ENCODE measurements at places on chromosomes 3 and 15.

GRCh38 chr3:86958534-86958933 is 32.4 kb downstream of the VGLL3 start:
- H3K36me3 ChIP-seq: peaks cover 2% of the 10 kb centered on the region
- H3K27ac ChIP-seq: no peak overlapping the region
- DNase-seq: no peak
- H3K27me3 ChIP-seq: no peaks in the 10 kb centered on the region
- H3K4me3 ChIP-seq: no peak overlapping the region

DNA sequence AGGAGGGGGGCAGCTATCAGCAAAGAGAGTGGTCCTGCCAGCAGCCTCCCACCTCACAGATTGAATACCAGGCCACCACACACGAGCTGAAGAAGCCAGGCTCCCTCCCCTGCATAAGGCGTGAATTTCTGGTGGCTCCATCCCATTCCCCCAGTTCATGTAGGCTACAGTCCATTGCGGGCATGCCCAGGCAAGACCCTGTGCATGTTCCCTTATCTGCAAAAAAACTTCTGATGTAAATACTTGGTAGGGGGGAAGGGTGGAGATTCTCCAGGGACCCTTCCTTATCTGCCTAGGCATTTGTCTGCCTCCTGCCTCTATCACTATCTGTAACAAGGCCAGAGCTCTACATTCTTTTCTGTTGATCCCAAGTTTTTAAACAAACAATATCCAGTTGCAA is 27.6 kb upstream of the UBP1 start:
- H3K27ac ChIP-seq: no peak overlapping the region
- peaks cover 1% of the 10 kb centered on the region for H3K36me3 ChIP-seq
- H3K4me3 ChIP-seq: no peak overlapping the region
- H3K27me3 ChIP-seq: no peaks in the 10 kb centered on the region

- H3K27me3 ChIP-seq: no peaks in the 10 kb centered on the region
- peaks cover 12% of the 10 kb centered on the region for H3K4me1 ChIP-seq
- H3K27ac ChIP-seq: peak overlapping the region; percentile 37
These were observed 16.3 kb downstream of the SNAPC5 start for GRCh38 chr15:66481107-66481856.

- H3K27me3 ChIP-seq: no peaks in the 10 kb centered on the region
- no peak for DNase-seq
- no peaks in the 10 kb centered on the region for H3K36me3 ChIP-seq
These were observed 332.9 kb upstream of the TGFBR2 start for GRCh38 chr3:30273304-30274072.

GRCh38 chr3:197293605-197294237 is 4.7 kb downstream of the DLG1 start:
- no peak for DNase-seq
- H3K27ac ChIP-seq: no peak overlapping the region
- H3K4me3 ChIP-seq: no peak overlapping the region
- H3K27me3 ChIP-seq: no peaks in the 10 kb centered on the region
- peaks cover 19% of the 10 kb centered on the region for H3K36me3 ChIP-seq
- H3K4me1 ChIP-seq: peaks cover 42% of the 10 kb centered on the region

GRCh38 chr3:13792051-13792490 is 87.8 kb downstream of the WNT7A start:
- DNase-seq: no peak
- no peak overlapping the region for H3K27ac ChIP-seq
- H3K36me3 ChIP-seq: no peaks in the 10 kb centered on the region
- peaks cover 47% of the 10 kb centered on the region for H3K27me3 ChIP-seq

- no peak overlapping the region for H3K27ac ChIP-seq
- no peak overlapping the region for H3K4me3 ChIP-seq
- peaks cover 34% of the 10 kb centered on the region for H3K4me1 ChIP-seq
These were observed 42.0 kb upstream of the ATP2B2 start for GRCh38 chr3:10547413-10547812.

DNA sequence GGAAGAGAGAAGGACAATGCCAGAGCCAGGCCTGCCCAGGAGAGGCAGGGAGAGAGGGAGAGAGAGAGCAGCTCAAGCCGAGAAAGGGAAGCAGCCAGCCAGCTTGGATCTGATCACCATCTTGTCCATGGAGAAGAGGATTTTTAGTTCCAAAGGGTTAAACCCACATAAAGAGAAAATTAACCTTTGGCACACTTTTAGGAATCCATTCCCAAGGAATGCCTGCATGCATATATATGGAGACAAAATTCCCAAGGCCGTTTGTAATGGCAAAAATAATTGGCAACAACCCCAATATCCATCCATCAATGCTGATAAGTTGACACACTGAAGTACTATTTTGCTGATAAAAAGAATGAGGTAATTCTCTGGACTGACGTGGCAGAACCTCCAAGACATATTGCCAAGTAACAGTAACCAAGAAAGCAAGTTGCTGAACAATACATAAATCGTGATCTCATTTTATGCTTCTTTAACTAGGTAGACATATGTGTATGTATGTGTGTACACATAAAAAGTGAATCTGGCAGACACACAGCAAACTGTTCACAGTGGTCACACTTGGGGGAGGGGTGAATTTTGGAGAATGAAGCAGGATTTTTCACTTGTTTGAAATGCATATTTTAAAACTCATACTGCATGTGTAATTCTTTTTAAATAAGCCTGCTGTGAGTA is 7.5 kb upstream of the STRA6 start:
- H3K4me3 ChIP-seq: no peak overlapping the region
- no peaks in the 10 kb centered on the region for H3K4me1 ChIP-seq
- H3K27me3 ChIP-seq: peaks cover 59% of the 10 kb centered on the region

DNA sequence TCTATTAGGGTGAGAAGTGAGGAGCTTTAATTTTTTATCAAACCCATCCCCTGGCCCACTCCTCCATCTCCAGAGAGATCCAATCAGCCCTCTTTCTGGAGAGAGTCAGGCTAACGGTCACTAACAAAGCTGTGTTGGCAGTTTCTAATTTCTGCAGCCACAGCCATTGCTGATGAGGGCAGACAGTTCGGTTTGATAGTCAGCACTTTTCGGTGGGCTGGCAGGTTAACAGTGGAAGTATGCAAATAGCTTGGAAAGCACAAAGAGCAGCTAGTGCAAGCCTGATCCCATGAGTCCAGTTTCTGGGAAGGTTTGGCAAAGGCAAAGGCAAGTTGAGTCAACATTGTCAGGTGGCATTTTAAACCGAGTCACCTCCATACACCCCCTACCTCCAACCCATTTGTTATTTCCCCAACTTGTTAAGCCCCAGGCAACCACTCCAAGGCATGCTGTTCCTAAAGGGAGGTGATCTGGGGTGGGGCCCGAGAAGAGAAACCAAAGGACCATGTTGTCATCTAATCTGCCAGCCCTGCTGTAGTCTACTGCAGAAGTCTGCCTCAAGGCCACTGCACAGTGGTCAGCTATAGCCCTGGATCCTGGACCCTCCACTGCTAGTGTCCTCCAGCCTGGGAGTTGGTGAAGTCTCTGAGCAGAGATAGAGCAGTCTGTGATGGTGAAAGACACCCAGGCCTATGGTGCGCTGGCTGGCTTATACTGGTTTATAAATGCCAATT is 1.7 kb downstream of the CCR1 start:
- H3K4me3 ChIP-seq: peak overlapping the region; percentile 76
- no peak for DNase-seq
- no peaks in the 10 kb centered on the region for H3K27me3 ChIP-seq

DNA sequence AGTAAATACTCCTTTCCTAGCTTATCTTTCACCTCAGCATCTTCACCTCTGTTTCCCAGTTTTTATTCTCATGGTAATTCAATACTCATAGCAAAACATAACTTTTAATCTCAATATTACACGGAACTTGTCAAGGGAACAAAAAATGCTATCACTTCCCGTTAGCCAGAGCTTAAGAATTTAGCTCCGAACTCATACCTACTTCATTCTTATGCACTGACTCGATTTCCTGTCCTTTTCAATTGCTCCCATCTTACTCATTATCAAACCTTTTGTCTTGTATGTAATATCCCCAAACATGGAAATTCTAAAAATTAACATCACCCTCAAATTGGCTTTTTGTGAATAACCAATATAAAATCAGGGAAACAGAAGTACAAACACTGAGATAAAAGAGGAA is 28.2 kb downstream of the MYEF2 start:
- no peaks in the 10 kb centered on the region for H3K27me3 ChIP-seq
- no peaks in the 10 kb centered on the region for H3K4me1 ChIP-seq
- H3K4me3 ChIP-seq: no peak overlapping the region
- H3K36me3 ChIP-seq: peaks cover 8% of the 10 kb centered on the region
- no peak overlapping the region for H3K27ac ChIP-seq
- no peak for DNase-seq

DNA sequence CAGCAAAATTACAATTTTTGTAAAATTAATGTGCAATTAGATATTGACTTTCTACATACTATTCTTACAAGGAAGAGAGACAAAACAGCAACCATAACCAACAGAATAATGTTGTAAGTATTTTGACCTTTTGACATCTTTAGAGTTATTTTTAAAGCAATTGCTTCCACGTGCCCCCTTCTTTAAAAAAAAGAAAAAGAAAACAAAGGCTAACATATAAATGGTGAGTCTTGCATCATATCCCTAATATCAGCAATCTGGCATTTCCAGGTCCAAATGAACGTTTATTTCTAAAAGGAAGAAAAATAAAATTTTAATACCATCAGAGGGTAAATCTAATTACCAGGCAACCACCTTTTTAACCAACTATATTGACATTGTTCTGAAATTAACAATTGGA is 19.3 kb upstream of the STRIT1 start:
- no peaks in the 10 kb centered on the region for H3K36me3 ChIP-seq
- H3K27ac ChIP-seq: no peak overlapping the region
- H3K4me3 ChIP-seq: no peak overlapping the region
- peaks cover 12% of the 10 kb centered on the region for H3K27me3 ChIP-seq
- no peaks in the 10 kb centered on the region for H3K4me1 ChIP-seq

DNA sequence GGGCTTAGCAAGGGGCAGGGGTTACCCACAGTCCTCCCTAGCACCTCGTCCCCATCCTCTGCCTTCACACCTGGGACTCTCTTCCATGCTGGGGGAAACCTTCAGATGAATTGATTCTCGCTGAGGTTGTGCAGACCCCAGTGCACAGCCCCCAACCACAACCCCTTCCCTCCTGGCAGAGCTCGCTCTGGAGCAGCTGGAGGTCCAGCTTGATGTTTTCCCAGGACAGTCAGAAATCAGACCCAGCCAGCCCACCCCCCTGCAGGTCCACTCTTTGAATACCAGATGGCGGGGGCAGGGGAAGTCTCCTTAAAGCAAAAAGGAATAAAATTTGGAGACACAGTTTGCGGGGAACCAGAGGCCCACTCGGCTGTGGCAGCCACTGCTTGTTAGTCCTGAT is 234.4 kb downstream of the XXYLT1 start:
- H3K27me3 ChIP-seq: peaks cover 35% of the 10 kb centered on the region
- H3K4me3 ChIP-seq: no peak overlapping the region
- no peak for DNase-seq
- H3K36me3 ChIP-seq: peaks cover 1% of the 10 kb centered on the region
- no peak overlapping the region for H3K27ac ChIP-seq

GRCh38 chr3:47121409-47121808 is 42.5 kb downstream of the SETD2 start:
- peak overlapping the region; percentile 42 for H3K27ac ChIP-seq
- no peaks in the 10 kb centered on the region for H3K27me3 ChIP-seq
- H3K4me3 ChIP-seq: no peak overlapping the region
- H3K36me3 ChIP-seq: peaks cover 48% of the 10 kb centered on the region
- H3K4me1 ChIP-seq: peaks cover 45% of the 10 kb centered on the region

- H3K36me3 ChIP-seq: peaks cover 4% of the 10 kb centered on the region
- H3K4me1 ChIP-seq: peaks cover 18% of the 10 kb centered on the region
- no peak for DNase-seq
- peak overlapping the region; percentile 27 for H3K4me3 ChIP-seq
- peaks cover 40% of the 10 kb centered on the region for H3K27me3 ChIP-seq
These were observed 96.3 kb upstream of the DLG1 start for GRCh38 chr3:197394464-197395321.

DNA sequence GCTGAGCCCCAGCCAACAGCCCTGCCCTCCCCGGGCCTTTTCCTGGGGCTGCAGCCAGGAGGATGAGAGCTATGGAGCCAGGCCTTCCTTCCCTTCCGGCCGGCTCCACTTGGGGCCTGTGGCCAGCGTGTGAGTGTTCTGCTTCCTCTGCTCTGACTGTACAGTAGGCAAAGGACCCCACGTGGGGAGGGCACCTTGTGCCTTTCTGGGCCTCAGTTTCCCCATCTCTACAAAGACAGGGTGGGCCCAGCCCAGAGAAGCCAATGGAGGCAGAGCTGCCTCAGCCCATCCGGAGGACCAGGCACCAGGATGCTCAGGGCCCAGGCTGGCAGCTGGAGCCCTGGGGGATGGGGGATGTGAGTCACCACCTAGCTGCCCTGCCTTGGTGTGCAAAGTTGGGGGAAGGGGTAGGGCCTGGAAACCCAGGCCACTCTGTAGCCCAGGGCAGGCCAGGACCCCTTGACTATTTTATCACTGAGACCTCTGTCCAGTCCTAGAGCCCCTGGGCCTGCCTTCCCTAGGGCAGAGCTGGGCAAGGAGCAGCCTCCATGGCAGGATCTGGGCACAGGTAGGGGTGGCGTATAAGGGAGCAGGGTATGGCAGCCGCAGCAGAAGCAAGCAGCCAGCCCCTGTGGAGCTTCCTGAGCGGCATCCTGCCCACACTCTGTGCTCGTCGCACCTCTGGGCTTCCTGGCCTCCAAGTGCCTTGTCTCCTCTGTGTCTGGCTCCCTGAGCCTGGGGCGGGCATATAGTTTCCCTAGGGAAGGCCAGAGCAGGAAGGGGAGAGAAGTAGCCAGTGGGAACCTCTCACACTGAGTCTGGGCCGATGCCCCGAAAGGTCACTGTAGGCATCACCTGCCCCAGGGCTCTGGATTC is 1.8 kb downstream of the PSTPIP1 start:
- no peaks in the 10 kb centered on the region for H3K27me3 ChIP-seq
- peak; percentile 45 for DNase-seq
- peaks cover 23% of the 10 kb centered on the region for H3K36me3 ChIP-seq
- peaks cover 79% of the 10 kb centered on the region for H3K4me1 ChIP-seq

GRCh38 chr3:71360180-71360579 is 223.3 kb downstream of the FOXP1 start:
- H3K4me3 ChIP-seq: peak overlapping the region; percentile 40
- peak overlapping the region; percentile 29 for H3K27ac ChIP-seq
- no peak for DNase-seq

DNA sequence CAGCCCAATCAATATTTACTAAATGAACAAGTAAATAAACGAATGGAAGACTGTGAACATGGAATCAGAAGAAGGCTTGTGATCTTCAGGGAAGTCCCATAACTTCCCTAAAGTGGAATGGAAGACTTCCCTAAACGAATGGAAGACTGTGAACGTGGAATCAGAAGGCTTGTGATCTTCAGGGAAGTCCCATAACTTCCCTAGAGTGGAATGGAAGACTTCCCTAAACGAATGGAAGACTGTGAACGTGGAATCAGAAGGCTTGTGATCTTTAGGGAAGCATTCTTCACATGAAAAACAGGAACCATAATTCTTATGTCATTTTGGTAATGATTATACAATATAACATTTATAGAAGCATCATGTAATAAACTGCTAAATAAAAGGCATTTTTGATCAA is 38.8 kb downstream of the EOGT start:
- no peak for DNase-seq
- no peaks in the 10 kb centered on the region for H3K4me1 ChIP-seq
- H3K27ac ChIP-seq: no peak overlapping the region
- peaks cover 7% of the 10 kb centered on the region for H3K36me3 ChIP-seq
- peaks cover 10% of the 10 kb centered on the region for H3K27me3 ChIP-seq

GRCh38 chr3:170907637-170908234 is 701 bp downstream of the EIF5A2 start:
- no peaks in the 10 kb centered on the region for H3K27me3 ChIP-seq
- peak overlapping the region; percentile 90 for H3K4me3 ChIP-seq
- no peak for DNase-seq
- H3K4me1 ChIP-seq: peaks cover 14% of the 10 kb centered on the region
- peaks cover 13% of the 10 kb centered on the region for H3K36me3 ChIP-seq
- H3K27ac ChIP-seq: peak overlapping the region; percentile 97

Data from central memory CD8-positive, alpha-beta T cell (primary cell).